ENCODE measurements at places on chromosomes 3 and 15.

- DNase-seq: no peak
Measured at GRCh38 chr3:16147220-16147994, 27.1 kb upstream of the GALNT15 start.

GRCh38 chr3:9803494-9803893 lies 6.6 kb upstream of the TTLL3 start:
- peak; percentile 36 for DNase-seq

- DNase-seq: no peak
Measured at GRCh38 chr3:150945226-150946032, 27.1 kb downstream of the CLRN1 start.

- no peak for DNase-seq
Measured at GRCh38 chr3:189727898-189728297, 96.7 kb downstream of the TP63 start.

GRCh38 chr3:128973988-128974564 lies 19.8 kb downstream of the CFAP92 start:
- no peak for DNase-seq

- no peak for DNase-seq
Measured at GRCh38 chr3:78129707-78130106, 1089.8 kb downstream of the ROBO2 start.

- no peak for DNase-seq
Measured at GRCh38 chr15:25022233-25022632, 67.4 kb downstream of the SNRPN start.

DNA sequence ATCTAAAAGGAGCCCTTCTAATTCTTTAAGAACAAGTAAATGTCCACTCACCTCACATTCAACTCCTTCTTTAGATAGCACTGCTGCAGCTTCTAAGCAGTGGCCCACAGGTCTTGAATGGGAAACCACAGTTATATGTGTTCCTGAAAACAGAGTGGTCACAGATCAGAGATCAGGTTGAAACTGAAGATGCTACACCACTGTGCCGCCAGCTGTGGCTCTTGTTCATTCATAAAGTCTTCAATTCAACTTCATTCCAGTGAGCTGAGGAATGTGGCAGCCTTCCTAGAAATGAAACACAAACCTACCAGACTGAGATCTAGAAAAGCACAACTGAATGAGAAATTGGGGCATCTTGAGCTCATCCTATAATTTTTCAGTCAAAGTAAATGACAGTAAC lies 4.0 kb downstream of the PDHB start:
- no peak for DNase-seq

GRCh38 chr3:152256851-152257562 lies 11.7 kb upstream of the MBNL1 start:
- DNase-seq: no peak

DNA sequence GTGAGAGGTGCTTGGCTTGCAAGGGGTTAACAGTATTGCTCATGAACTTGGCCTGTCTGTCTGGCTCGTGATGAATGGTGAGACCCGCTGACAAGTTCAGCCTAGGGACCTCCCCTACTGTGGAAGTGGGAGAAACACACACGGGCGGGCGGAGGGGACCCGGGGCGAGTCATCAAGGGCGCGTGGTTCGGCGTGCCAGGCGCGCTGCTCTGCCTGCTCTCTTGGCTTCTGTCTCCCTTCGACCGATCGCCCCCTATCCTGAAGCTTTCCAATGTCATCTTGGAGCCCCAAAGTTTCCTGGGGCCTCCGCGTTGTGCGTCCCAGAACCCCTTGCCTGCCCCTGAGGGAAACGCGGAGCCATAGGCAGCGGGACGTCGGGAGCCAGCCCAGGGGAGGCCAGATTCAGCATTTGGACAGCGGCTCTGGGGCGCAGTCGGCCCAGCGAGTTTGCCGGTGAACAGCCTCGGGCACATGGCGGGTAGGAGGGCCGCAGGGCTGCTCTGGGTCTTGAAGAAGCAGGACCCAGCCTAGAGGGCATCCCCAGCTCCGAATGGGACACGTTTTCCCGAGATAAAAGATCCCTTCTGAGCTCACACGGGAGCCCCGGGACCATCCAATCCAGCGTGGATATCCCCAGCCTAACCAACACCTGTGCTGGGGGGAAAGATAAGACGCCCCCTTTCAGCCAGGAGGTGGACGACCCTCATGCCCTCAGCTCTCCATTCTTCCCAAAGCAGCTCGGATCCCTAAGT lies 27.0 kb upstream of the POLG start:
- peak; percentile 70 for DNase-seq

GRCh38 chr3:47315069-47315647 lies 32.4 kb downstream of the KLHL18 start:
- no peak for DNase-seq

- no peak for DNase-seq
Measured at GRCh38 chr3:57163751-57164150, 1.4 kb downstream of the IL17RD start.

GRCh38 chr15:45347033-45347432 lies 31.3 kb downstream of the GATM start:
- DNase-seq: no peak

DNA sequence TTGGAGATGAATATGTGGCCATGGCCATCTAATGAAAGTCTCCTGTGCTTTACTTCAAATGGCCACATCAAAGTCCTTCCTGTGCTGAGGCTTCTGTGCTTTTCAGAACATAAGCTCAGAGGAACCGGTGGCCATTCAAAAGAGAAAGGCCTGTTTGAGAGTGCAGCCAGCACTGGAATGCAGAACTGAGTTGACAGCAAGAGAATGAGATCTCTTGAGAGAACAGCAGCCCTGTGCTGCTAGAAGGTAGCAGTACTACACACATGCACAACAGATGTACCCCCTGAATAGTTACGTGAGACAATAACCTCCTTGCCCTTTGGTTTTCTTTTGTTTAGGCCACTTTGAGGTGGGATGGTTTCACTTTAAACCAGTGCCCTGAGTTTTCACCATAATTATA lies 292.5 kb downstream of the PTPRG start:
- DNase-seq: no peak

- peak; percentile 25 for DNase-seq
Measured at GRCh38 chr15:48631176-48631770, 14.2 kb downstream of the FBN1 start.

GRCh38 chr15:63348392-63348791 lies 33.3 kb downstream of the CA12 start:
- DNase-seq: peak; percentile 78

DNA sequence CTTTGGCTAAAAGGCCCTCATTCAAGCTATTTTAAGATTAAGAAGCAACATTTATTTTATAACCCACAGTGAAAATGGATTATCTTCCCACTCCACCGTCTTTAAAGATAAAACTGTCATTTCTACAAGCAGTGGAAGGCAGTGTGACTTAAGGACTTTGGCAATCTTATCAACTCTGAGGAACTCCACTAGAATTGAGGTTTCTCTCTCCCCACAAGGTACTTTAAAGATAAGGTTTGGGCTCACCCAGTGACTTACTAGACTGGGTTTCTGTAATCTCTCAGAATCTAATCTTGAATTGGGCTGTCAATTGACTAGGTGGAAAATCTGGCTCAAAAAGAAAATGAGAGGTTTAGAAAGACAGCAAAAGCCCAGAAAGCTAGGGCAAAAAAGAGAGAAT lies 21.7 kb downstream of the ZNF385D start:
- DNase-seq: no peak

DNA sequence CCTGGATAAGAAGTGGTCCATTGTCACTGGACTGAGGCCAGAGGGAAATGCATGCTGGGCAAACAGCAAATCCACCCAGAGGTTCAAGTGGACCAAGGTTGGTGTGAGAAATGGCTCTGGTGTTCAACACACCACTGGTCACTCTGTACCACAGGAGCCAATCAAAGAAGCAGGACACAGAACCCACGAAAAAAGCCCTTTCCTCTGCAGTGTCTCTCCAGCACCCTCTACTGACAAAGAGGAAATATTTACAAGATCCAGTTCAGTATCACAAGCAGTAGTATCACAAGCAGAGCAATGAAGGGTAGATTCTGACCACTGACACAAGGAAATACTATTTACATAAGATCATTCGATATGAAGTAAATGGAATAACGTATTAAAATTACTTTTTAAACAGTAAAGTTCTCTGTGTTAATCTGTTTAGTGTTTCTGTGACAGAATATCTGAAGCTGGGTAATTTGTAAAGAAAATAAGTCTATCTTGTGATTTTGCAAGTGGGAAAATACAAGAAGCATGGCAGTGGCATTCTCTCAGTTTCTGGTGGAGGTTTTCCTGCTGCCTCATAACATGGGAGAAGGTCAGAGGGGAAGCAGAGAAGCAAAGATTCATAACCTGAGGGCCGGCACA lies 390.7 kb downstream of the EFHB start:
- no peak for DNase-seq

- DNase-seq: no peak
Measured at GRCh38 chr3:37308247-37308646, 133.9 kb upstream of the LRRFIP2 start.

DNA sequence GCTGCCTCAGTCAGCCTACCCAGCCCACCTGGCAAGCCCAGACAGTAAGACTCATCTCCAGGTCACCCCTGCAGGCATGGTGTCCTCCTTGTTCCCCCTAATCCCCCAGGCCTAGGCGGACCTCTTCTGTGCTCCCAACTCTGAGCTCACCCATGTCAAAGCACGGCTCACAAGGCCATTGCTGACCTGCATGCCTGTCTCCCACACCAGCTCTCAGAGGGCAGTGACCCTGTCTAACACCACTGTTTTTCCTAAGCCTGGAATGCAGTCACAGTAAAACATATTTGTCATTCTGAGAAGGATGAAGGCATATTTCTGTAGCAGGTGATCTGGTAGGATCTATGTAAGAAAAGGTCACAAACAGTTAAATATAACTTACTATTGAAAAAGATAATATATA lies 110.3 kb upstream of the HACD2 start:
- no peak for DNase-seq

- no peak for DNase-seq
Measured at GRCh38 chr3:41477399-41478014, 278.2 kb downstream of the CTNNB1 start.

DNA sequence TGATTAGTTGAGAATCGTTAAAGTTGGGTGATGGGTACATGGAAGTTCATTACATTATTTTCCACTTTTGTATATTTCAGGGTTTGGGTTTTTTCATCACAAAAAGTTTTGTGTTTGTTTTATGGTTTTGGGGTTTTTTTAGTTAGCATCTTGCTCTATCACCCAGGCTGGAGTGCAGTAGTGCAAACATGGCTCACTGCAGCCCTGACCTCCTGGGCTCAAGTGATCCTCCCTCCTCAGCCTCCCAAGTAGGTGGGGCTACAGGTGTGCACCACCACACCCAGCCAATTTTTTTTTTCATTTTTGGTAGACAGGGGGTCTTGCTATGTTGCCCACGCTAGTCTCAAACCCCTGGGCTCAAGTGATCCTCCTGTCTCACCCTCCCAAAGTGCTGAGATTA lies 100.1 kb upstream of the CHD2 start:
- no peak for DNase-seq

DNA sequence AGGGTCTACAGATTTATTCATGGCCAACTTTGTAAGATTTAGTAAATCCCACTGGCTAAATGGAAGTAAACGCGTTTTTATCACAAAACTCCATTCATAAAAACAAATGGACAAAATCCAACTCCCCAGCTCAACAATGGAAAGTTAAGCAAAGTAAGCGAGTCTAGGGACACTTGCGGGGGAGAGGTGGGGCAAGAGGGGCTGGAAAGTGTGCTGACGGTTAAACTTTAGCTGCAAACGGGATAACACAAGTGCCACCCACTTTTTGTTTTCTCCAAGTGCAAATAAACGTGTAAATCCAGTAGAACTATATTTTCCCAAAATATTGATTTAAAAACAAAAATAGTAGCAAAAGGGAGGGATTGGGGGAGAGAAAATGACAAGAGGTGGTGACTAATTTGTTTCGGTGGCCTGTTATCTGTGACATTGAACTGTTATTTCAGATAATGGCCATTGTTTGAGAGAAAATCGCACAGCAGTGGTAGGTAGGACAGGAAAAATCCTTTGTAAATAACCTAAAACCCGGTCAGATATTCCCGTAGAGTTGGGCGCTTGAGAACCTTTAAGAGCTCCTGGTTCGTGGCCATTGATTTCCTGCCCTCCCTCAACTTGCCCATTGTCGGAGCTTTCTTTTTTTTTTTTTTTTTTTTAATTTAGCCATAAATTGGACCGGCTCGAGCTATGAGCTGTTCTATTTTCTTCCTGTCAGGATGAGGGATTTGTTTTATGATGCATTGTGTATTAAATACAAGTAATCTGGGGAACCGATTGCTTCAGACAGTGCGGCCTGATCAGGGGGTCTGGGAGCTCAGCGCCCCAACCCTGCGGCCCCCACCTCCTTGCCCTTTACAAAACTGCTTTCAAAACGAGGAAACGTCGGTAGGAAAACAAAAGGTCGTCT lies 514.8 kb downstream of the MECOM start:
- no peak for DNase-seq

- no peak for DNase-seq
Measured at GRCh38 chr3:42023380-42023779, 61.5 kb upstream of the ULK4 start.

- DNase-seq: no peak
Measured at GRCh38 chr15:73794443-73795133, 41.4 kb upstream of the INSYN1 start.

- DNase-seq: no peak
Measured at GRCh38 chr3:177437513-177438337, 240.4 kb upstream of the TBL1XR1 start.

DNA sequence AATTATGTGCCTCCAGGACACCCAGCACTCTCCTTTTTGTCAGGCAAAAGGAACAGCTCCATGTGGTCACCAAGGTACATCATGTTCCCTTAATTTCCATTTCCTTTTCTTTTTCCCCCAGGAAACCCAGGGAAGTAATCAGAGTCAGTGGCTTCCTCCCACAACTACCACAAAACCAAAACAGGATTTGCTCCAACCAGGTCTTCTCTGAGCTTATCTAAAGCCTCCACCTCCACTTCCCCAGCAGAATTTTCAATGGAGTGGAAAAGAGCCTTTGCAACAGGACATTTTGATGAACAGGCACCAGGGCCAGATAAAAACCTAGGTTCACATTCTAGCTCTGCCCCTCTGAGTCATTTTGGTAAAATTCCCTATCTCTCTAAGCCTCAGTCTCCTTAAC lies 154.3 kb downstream of the NR2F2 start:
- no peak for DNase-seq

- DNase-seq: no peak
Measured at GRCh38 chr3:168548719-168549118, 453.0 kb upstream of the GOLIM4 start.

GRCh38 chr3:77412021-77412438 lies 372.1 kb downstream of the ROBO2 start:
- DNase-seq: no peak

- DNase-seq: no peak
Measured at GRCh38 chr3:49470714-49471420, 800 bp downstream of the DAG1 start.

GRCh38 chr15:90309020-90309419 lies 43.1 kb upstream of the ZNF774 start:
- DNase-seq: no peak

DNA sequence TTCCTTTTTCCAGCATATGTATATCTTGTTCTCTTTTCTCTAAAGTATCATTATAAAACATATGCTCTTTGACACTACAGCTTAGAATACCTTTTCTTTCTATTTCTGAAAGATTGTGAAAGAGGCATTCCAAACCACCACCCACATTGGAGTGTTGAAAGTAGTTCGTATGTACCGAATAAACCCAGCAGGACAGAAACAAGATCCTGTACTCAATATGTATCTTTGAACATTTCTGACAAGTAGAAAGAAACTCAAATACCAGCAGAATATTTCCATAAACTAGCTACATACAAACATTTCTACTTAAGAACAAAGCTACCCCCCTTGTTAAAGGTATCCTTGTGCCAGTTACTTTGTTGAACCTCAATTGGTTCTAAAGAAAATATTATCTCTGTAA lies 415.3 kb upstream of the ALCAM start:
- no peak for DNase-seq
